ENCODE measurements at places on chromosomes 1 and 21.

DNA sequence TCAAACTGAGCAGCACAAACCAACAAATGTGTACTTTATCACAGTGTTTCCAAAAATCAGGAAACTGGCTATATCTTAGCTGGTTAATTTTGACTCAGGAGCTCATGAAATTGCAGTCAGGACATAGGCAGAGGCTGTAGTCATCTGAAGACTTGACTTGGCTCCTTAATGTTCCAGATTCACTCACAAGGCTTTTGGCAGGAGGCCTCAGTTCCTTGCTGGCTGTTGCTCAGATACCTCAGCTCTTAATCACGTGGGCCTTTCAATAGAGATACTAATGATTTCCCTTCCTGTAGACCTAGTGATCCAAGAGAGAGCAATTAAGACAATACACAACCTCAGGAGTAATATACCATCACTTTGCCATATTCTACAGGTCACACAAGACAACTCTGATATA, 537.7 kb downstream of the BRINP3 start:
- no peak for DNase-seq

- DNase-seq = no peak
Observed at GRCh38 chr21:17688912-17689874, 76.5 kb upstream of the BTG3 start.

- DNase-seq = no peak
Observed at GRCh38 chr1:30683699-30684098, 39.7 kb downstream of the MATN1 start.

GRCh38 chr1:210325026-210325670, 3.6 kb upstream of the HHAT start:
- no peak for DNase-seq

- DNase-seq = no peak
Observed at GRCh38 chr1:19618428-19618827, 25.7 kb upstream of the NBL1 start.

DNA sequence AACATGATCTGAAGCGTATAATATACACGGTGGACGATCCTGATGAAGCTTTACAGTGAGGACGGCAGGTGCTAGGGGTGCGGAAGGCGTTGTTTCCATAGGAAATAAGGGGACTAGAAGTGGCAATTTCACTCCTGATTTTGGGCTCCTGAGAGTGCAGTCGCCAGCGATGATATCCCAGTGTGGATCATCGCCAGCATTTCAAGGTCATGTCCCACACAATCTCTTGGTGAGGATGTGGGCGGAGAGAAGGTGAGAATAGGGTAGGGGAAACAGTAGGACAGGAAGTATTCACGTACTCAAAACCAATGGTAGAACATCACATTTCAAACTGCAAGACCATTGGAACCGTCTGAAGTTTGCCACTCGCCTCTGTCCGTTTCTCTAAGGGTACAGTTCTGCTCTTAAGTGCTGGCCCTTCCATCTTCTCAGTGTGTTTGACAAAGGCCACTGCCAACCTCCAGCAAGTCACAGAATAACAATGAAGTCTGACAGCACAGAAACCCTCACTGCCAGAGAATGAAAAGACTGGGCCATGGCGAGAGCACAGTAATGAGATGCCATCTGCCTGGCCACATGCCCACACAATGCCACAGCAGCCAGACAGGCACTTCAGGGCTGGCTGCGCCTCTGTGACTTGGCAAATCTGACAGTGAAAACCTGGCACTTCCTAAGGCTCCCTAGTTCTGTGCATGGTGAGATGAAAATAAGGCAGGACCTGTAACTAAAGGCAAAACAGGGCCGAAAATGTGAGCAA, 27.9 kb downstream of the PCSK9 start:
- DNase-seq = no peak

- DNase-seq = no peak
Observed at GRCh38 chr1:79848316-79848715, 841.8 kb upstream of the ADGRL4 start.

- DNase-seq = no peak
Observed at GRCh38 chr1:206495493-206496046, 11.8 kb upstream of the RASSF5 start.

- no peak for DNase-seq
Observed at GRCh38 chr1:194045416-194045815, 859.0 kb upstream of the B3GALT2 start.

GRCh38 chr1:18798946-18799345, 60.5 kb downstream of the TAS1R2 start:
- no peak for DNase-seq

- peak; percentile 63 for DNase-seq
Observed at GRCh38 chr1:221543529-221544120, 198.3 kb downstream of the DUSP10 start.

DNA sequence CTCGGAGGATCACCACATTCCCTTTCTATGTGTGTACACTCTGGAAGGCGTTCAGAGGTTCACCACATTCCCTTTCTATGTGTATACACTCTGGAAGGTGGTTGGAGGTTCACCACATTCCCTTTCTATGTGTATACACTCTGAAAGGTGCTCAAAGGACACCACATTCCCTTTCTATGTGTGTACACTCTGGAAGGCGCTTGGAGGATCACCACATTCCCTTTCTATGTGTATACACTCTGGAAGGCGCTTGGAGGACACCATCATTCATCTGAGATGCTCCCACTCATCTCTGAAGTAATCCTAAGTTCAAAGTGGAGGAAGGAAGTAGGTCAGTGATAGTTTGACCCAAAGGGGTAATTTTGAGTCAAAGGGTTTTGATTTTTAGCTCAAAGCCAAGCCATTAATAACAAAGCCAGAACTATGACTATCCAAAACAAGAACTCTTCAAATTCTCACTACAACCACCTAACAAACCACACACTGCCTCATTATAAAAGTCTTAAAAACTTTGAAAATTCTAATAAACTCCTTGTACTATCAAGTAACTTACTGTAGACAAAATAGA, 32.9 kb downstream of the NRIP1 start:
- DNase-seq = no peak

GRCh38 chr1:158087320-158087927, 93.3 kb upstream of the CD1D start:
- peak; percentile 85 for DNase-seq

DNA sequence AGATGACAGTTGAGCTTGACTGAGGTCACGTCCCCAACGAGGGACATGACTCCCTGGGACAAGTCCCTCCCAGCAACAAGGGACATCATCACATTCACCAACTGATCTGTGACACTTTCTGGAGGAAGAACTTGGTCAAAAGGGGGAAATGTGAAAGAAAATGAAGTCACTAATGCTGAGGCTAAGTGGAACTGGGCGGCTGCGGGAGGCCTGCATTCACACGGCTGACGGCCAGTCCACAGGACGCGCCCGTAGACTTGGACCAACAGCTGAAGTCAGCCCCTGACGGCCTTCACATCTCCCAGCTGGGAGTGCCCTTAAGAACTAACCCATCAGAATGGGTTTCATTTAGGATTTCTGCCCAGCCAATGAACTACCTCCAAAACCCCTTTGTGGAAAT, 26.6 kb downstream of the POFUT2 start:
- DNase-seq = no peak

GRCh38 chr1:46096269-46097148, 35.9 kb downstream of the PIK3R3 start:
- no peak for DNase-seq

- DNase-seq = peak; percentile 49
Observed at GRCh38 chr1:20555025-20555757, 2.8 kb downstream of the FAM43B start.

DNA sequence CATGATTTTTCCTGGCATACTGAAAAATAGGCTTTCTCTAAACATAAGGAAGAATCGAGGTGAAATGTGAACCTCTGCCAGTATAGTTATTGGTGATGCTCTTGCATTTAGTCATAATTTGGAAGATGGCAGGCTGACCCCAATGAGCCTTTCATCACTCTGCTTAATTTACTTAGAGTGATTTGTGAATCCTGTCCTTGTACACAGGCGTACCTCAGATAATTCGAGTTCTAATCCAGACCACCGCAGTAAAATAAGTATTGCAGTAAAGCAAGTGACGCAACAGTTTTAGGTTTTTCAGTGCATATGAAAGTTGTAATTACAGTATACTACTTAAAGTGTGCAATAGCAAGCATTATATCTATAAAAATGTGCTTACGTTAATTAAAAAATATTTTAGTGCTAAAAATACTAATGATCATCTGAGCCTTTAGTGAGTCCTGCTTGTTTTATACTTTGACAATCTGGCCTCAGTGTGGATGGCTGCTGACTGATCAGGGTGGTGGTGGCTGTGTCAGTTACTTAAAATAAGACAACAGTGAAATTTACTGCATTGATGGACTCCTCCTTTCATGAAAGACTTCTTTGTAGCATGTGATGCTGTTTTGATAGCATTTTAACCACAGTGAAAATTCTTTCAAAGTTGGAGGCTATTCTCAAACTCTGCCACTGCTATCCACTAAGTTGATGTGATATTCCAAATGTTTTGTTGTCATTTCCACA, 1.7 kb downstream of the PKNOX1 start:
- no peak for DNase-seq

- no peak for DNase-seq
Observed at GRCh38 chr1:147316968-147317367, 74.5 kb downstream of the CHD1L start.

DNA sequence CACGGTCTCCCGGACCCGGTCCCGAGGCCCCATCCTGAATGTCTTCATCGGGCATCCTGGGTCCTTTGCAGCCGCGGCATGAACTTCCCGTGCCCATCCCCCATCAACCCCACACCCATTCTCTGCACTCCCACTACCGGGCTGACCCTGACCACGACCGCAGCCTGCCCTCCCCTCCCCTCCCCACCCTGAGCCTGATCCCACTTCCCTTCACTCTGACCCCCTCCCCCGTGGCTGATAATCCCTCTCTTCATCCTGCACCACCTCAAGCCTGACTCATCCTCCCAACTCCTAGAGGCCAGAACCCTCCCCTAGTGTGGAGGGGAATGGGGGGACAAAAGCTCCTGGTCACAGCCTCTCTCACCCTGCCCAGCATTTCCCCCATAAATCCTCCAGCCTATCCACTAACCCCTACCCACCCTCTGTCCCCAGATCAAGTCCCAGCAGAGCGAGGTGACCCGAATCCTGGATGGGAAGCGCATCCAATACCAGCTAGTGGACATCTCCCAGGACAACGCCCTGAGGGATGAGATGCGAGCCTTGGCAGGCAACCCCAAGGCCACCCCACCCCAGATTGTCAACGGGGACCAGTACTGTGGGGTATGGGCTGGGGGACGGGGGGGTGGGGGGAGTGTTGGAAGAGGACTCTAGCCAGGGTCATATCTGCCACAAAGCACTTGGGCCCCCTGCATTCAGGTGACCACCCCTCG, 602 bp downstream of the SH3BGRL3 start:
- DNase-seq = peak; percentile 50

DNA sequence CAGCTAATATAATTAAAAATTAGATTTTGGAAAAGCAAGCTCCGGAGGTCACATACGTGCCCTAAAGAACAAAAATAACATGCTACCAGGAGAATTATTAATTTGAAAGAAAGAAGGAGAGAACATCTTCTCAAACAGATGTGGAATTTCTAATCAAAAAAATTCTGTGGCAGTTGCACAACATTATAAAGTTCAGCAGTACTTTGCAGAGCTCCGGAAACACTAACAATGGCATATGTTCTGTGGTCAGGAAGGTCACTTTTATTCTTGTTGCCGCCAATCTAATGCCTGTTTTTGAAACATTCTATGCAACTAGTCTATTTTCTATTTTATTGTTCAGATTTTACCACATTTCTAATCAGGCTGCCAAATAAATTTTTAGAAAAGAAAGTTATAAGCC, 186.8 kb downstream of the SMYD3 start:
- DNase-seq = peak; percentile 22

DNA sequence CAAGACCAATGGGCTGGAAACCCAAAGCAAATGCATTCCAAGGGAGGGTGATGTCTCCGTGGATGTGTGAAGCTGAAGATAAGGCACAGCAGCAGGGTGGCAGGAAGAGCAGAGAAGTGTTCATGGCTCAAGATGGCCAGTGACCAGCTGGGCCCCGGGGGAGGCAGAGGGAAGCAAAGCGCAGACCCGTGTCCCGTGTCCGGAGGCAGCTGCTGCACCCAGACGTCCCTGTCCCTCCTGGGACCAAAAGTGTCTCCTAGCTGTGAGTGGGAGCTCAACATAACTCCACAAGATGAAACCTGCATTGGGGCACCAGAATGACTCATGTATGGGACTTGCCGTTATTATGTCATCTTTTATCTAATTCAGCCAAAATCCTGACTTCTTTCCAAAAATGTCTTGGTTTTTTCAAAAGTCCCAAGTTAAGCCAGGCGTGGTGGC, 118.2 kb downstream of the RIPK4 start:
- DNase-seq = peak; percentile 81

DNA sequence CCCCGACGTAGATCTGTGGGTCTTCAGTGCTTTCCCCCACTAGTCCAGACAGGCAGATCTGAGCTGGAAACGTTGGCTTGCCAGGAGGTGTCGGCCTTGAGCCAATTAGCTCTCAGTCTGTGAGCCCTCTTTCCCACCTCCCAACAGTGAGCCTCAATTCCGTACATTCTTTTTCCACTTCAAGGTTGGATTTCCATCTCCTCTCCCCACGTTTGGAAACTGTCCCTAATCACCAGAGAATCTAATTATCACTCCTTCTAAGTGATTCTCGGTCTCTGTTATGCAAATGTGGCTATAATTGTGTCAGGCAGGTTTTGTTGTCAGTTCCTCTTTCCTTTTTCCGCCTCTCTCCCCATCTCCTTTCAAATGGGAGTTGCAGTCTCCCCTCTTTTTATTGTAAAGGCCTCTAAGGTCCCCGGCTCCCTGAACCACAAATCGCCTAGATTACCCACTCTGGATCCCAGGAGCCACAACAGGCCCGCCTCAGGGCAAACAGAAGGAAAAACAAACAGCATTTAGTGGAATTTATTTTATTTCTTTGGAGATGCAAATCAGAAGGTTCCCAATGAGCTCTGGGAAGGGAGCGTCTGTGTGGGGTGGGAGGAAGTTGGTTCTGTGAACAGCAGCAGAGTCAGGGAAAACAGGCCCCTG, 29.4 kb upstream of the LRRN2 start:
- no peak for DNase-seq

DNA sequence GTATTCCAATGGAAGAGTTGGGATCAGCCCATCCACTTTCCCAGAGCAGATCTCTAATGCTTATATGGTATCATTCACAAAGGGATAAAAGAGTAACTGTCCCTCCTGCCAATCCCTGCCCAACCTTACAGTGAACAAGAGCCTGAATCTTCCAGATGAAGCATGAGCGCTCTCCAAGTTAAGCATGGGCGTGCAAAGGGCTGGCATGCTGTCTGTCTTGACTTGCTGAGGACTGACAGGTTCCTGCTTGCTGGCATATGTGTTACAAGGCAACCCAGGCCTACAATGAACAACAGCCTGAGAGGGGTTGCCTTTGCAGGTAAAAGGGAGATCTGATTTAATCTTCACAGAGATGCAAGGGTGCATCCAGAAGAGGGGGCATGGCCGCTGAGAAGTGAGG, 155.6 kb upstream of the SOD1 start:
- no peak for DNase-seq

All from AG20443 (cell line).